Hematopoietic multipotent progenitor cell treated with erythropoietin and hydrocortisone succinate and interleukin-3 and kit ligand, for 8 days (in vitro differentiated cells): ENCODE measurements at places on chromosomes 13 and 19.
A peak's percentile ranks its signal among the peaks of the same experiment; 100 is the strongest.

GRCh38 chr19:37594982-37595382 is 306 bp downstream of the ZNF540 start:
- DNase-seq = no peak

- no peak for DNase-seq
These were observed 12.9 kb downstream of the RANBP3 start for GRCh38 chr19:5964816-5965565.

- DNase-seq = no peak
These were observed 143.2 kb upstream of the ZNF536 start for GRCh38 chr19:30228835-30229524.

DNA sequence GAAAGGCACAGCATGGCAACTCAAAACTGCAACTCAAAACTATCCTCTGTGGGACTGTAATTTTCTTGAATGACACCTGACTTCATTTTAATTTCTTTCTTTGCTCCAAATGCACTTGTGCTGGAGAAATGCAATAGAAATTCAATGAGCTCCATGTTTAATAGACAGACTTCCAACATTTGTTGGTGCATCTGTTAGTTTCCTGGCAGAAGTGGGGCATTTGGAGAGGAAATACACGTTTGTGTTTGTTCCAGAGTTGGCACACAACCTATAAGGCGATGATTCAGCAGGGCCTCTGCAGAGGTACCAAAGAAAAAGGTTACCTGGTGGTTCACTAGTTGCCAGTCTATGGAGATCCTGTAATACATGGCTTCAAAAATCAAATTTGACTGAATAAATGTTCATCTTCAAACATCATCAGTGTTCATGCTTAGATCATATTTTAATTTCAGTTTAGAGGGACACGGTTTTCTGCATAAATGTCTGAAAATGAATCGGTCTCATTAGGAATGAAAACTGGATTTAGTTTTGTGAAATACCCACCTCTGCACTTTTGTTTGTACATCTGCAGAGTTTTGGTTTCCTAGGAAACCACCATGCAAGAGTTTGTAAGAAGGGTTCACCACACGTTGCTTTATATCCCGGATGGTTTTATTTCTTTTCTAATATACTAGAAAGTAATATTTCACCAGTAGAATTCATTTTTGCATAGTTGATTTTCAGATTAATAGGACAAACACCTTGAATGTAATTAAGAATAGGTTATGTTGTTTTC is 21.8 kb upstream of the OBI1 start:
- no peak for DNase-seq

DNA sequence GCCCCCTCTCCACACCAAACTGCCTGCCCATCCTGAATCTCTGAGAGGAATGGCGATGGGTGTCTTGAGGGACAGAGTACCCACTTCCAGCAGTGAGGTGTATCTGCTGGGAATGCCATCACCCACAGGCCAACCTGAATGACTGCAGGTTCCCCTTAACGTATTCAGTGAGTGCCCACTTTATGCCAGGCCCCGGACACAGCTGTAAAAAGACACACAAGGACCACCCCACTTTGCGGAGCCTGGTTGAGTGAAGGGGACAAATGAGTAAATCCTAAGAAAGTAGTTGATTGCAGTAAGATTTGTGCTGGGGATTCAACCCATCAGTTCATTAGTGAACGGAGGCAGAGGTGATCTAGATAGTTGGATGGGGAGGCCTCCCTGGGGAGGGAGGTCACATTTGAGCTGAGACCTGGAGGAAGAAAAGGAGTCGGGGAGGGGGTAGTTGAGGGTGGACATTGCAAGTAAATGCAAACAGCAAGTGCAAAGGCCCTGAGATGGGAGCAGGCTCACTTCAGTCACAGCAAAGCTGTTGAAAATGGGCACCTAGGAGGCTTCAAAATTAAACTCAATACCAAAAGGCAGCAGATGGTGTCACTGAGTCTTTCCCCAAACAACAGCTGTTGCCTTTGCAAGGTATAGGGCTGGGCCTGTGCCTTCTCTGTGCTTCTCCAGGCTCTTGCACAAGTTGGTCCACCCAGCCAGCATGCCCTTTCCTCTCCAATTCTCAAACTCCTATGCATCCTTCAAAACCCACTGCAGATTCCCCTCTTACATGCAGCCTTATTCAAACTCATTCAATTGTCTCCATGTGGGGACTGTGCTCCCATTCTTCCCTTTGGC is 4.3 kb downstream of the GDF15 start:
- DNase-seq = peak; percentile 67

- peak; percentile 40 for DNase-seq
These were observed 67.5 kb downstream of the TSC22D1 start for GRCh38 chr13:44508562-44509077.

- DNase-seq = no peak
These were observed 2.1 kb downstream of the TEAD2 start for GRCh38 chr19:49359851-49360820.
